Urinary bladder (tissue), 4 donors: ENCODE measurements at places on chromosomes 4 and X. TPM values are rescaled to one million over a fixed set of nuclear protein-coding genes. Genes with fewer than 3 reads are reported as not detected.

DNA sequence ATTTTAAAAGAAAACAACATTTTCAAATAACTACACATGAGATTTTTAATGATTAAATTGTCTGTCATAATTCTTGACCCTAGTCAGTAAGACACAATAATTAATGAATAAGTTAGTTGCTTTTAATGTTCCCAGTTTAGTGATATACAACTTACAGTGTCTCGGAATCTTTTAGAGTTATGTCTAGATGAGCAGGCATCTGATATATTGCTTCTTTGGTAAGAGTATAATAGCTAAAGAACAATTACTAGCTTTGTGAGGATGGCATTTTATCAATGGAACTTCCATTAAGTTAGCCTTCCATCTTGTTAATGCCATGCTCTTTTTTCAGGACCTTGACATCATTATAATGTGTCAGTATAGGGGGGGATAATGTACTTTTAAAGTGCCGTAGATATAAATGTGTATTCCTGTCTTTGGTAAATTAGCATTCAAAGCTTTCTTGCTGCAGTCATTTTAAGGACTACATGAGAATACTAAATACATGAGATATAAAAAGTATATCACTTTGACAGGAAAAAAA lies 425.1 kb downstream of the PDHA2 start:
- DNase-seq, result no peak

DNA sequence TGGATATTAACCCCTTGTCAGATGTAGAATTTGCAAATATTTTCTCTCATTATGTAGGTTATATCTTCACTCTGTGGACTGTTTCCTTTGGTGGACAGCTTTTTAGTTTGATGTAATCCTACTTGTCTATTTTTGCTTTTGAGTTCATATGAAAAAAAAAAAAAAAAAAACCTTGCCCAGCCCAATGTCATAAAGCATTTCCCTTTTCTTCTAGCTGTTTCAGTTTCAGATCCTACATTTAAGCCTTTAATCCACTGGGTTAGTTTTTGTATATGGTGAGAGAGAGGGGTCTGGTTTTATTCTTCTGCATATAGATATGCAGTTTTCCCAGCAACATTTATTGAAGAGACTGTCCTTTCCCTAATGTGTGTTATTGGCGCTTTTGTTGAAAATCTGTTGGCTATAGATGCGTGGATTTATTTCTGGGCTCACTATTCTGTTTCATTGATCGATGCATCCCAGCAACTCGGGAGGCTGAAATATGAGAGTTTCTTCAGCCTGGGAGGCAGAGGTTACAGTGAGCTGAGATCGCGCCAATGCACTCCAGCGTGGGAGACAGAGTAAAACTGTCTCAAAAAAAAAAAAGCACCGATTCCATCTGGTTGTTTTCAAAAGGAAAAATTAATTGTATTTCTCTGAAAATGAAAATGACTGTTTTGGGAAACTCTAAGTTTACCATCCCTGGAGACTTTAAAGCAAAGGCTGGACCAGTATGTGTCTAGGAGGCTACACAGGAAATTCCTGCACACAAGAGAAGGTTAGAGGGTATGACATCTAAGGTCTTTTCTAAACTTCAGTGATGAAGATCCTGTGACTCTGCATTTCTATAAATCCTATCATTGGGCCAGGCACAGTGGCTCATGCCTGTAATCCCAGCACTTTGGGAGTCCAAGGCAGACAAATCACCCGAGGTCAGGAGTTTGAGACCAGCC lies 35.6 kb downstream of the STEEP1 start:
- no peak for DNase-seq

DNA sequence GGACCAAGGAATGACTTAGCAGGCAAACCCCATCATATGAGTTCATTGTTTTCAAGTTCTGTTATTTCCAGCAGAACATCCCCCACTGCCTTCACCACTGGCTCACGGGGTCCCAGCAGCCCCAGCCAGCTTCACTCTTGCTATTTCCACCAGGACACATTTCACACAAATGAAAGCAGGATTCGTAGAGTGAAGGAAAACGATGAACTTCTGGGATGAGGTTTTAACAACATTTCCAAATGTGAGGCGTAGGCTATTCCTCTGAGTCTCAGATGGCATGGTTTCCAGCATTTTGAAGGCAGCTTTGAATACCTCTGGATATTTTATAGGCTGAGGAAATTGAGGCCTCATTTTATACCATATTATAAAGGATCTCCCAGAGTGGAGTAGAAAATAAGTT lies 32.9 kb upstream of the EGFL6 start:
- no peak for DNase-seq

Gene DACH2
- 3.9 TPM for total RNA-seq

Gene CYTL1
- 24.2 TPM for total RNA-seq

- DNase-seq, result no peak
Measured at GRCh38 chr4:55055529-55055928, 69.9 kb downstream of the KDR start.

- DNase-seq, result no peak
Measured at GRCh38 chr4:2290974-2291704, 29.2 kb upstream of the MXD4 start.

Gene MAGEA6
- not detected for total RNA-seq

- DNase-seq, result no peak
Measured at GRCh38 chr4:170139764-170140163, 50.0 kb upstream of the AADAT start.

GRCh38 chr4:117588771-117589170 lies 445.5 kb upstream of the NDST3 start:
- DNase-seq, result no peak

GRCh38 chrX:71532078-71532752 lies 689 bp upstream of the OGT start:
- no peak for DNase-seq

Gene DSPP
- total RNA-seq, result not detected

Gene PWWP3B
- 4.4 TPM for total RNA-seq

Gene IBSP
- total RNA-seq, result not detected

- DNase-seq, result no peak
Measured at GRCh38 chr4:25157081-25157480, 3.2 kb downstream of the SEPSECS start.

DNA sequence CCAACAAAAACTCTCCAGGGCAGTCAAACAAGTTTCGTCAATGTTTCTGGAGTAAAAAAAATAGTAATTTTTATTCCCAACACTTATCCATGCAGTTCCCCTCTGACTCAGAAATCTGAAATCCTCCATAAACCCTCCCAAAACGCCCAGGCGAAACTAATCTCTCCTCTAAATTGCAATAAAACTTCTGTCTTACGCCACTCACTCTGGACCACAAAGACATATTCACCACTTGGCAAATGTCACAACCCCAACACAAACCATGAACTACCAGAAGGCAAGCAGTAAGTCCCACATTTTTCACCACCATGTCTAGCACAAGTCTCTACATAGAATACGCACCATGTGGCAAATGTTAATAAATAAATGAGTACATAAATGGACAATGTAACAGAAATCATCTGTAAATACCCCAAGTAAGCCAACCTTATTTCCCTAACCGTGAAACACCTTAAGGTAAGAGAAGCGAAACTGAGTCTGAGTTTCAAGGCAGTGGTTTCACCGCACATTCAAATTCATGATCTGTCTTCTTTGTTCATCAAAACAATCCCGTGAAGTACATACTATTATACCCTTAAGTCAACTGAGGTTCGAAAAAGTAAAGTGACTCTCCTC lies 1.6 kb downstream of the PAPSS1 start:
- DNase-seq, result no peak

Gene LRCH2
- total RNA-seq, result 30.6 TPM

DNA sequence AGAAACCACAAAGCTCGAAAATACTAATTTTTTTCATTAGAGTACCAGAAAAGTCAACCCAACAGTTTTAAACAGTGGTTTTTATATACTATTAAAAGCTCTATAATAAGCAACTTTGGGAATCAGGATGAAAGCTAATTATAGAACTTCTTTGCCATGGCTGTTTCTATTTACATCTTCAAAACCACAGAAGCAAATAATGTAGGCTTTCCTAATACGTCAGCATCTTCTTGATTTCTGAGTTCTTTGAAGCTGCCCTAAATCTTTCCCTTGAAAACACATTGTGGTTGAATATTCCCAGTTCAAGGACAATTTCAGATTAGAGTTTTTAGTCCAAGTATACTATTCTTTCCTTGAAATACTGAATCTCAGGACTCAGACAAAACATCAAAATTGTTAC lies 460.2 kb upstream of the FAT1 start:
- no peak for DNase-seq

Gene CSAG1
- not detected for total RNA-seq

- DNase-seq, result no peak
Measured at GRCh38 chr4:141891260-141892120, 255.1 kb downstream of the IL15 start.

DNA sequence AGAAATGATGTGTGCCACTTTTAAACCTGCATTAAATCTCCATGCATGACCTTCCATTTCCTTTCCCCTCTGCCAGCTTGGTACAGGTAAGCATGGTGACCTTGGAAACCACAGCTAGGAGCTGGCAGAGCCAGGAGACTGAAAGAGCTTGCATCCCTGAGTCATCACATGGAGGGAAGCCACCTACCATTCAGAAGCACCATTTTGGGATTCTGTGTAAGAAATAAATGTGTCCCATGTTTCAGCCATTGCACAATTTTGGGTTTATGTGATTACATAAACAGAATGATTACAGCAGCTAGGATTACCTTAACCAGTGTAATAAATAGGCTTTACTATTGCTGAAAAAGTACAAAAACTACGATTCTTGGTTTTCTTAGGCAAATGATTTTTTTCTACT lies 17.3 kb upstream of the CCDC149 start:
- no peak for DNase-seq

Gene MAGEE1
- total RNA-seq, result 1.7 TPM

- DNase-seq, result no peak
Measured at GRCh38 chrX:148854306-148854705, 353.9 kb downstream of the AFF2 start.
